ENCODE measurements at places on chromosomes 6 and 20. TPM values are rescaled to one million over a fixed set of nuclear protein-coding genes. Genes with fewer than 3 reads are reported as not detected.

DEFB132 gene
- not detected for total RNA-seq

SLC17A1 gene
- not detected for total RNA-seq

CALHM6 gene
- 0.89 TPM for total RNA-seq

TAGAP gene
- not detected for total RNA-seq

C20orf204 gene
- total RNA-seq: 1.2 TPM

ANKRD6 gene
- 2.0 TPM for total RNA-seq

HSD17B8 gene
- total RNA-seq: 8.9 TPM

STX11 gene
- 0.77 TPM for total RNA-seq

BFSP1 gene
- 1.5 TPM for total RNA-seq

KCNQ2 gene
- total RNA-seq: not detected

AIG1 gene
- total RNA-seq: 27.9 TPM

PLA2G7 gene
- not detected for total RNA-seq

TOX2 gene
- total RNA-seq: 1.6 TPM

RRAGD gene
- 2.3 TPM for total RNA-seq

MICA gene
- total RNA-seq: 66.0 TPM

TBC1D20 gene
- total RNA-seq: 51.9 TPM

PNRC1 gene
- total RNA-seq: 47.4 TPM

CDK19 gene
- 16.9 TPM for total RNA-seq

PARD6B gene
- total RNA-seq: 3.5 TPM

LGSN gene
- total RNA-seq: not detected

SNX21 gene
- total RNA-seq: 58.0 TPM

GINS1 gene
- total RNA-seq: 6.0 TPM

Data from uterine smooth muscle cell (primary cell).